Stimulated activated CD4-positive, alpha-beta T cell treated with anti-CD3 and anti-CD28 coated beads, Interleukin-1b, Interleukin-23, amount 100 ng/mL, for 24 hours (primary cell): ENCODE measurements at places on chromosomes 2 and 18.

- no peak for DNase-seq
These were observed 327.3 kb downstream of the XIRP2 start for GRCh38 chr2:167215595-167215994.

DNA sequence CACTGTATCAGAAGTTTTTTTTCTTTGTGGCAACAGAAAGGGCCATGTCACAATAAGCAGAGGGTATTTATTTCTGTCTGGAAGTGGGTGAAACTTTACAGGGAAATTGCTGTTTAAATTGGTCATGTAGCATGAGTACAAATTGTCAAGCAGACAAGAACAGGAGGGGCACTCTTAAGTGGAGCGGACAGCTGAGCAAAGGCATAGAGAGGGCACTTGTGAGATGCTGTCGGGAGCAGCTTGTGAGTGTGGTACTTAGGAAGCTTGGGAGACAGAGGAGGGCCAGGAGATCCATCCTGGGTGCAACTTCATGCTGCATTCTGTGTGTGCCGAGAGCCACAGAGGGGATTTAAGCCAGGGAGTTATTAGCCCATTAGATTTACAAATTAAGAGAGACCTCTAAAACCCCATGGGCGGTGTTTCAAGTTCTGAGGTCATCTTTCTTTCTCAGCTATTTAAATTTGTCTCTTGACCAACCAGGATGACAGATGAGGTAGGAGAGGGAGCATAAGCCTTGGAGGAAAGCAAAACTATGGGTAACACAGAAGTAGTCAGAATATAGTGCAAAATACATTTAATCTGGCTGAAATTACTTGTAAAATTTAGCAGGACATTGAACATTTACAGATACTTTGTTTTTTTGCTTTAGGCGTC lies 30.4 kb downstream of the INPP4A start:
- DNase-seq, result no peak

DNA sequence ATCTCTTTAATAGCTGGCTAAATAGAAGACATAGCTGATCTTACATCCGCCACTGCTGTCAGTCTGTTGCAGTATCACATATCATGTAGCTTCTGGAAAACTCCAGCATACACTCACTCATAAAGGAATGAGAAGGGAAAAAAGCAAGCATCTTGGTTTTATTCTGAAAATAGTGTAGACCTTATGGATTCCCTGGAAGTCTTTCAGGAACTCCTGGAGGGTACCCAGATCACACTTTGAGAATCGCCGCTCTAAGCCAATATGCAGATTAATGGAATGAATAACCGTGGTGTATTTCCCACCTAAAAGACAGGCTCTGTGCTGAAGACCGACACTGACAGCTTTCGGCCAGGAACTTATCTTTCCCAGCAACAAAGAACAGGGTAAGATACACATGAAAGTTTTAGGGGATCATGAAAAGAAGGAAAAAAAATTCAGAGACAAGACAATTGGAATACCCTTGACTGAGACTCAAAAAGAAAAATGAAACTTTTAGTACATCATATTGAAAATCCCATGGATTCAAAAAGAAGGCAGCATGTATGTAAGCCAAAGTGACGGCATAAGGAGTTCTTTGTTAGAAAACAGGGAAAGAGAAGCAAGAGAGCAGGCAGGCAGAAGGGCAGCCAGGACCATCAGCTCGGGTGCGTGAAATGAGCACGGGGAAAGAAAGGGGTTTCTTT lies 56.4 kb upstream of the SEC11C start:
- no peak for DNase-seq

DNA sequence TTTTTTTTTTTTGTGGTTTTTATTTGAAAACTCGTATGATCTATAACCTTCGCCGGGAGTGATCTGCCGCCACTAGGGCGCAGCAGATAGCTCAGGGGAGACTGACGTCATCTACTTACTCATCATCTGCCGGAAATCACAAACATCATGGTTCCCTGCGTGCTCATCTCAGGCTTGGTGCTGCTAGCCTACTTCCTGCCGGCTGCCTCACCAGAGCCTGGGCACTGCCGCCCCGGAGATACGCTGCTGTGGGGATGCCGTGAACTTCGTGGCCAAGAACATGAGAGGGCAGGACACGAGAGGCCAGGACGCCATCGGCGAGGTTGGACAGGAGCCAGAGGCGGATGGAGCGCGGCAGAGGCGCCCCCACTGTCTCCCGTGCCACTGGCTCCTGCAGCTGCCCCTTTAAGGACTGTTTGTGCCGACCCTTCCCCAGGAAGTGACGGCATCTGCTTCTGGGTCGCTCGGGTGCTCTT lies 68.8 kb downstream of the DOK6 start:
- peak; percentile 2 for DNase-seq

- no peak for DNase-seq
These were observed 866.5 kb upstream of the VRK2 start for GRCh38 chr2:57180042-57180567.

GRCh38 chr2:9142551-9143263 lies 63.9 kb upstream of the ASAP2 start:
- DNase-seq, result peak; percentile 88

GRCh38 chr2:133072837-133073694 lies 403.1 kb upstream of the LYPD1 start:
- DNase-seq, result no peak

DNA sequence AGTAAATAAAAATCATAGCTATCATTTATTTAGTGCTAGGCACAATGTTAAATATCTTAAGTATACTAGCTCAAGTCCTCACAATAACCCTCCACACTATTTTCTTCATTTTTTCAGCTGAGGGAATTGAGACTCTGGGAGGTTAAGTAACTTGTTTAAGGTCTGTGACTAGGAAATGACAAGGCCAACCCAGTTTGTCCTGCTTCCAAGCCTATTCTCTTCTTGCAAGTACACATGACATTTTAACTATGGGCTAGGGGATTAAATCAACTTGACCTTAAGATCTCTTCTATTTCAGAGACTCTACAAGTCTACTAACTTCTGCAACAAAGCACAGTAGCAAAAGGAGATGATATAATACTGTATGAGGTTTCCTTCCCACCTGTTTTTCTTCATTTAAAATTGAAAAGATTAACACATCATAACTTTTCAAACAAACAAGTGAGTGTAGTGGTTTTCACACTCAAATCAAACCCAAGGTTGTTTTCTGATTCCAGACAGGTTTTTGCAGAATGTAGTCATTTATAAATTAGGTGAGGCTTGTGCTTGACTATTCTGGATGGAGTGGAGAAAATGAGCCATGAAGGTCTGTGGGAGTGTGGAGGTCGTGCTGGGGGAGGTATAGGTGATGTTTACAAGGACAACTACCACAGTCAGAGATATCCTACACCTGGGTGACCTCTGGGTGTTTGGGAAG lies 57.0 kb downstream of the CD28 start:
- no peak for DNase-seq

GRCh38 chr18:27950648-27951228 lies 226.2 kb downstream of the CDH2 start:
- DNase-seq, result no peak

- DNase-seq, result peak; percentile 43
These were observed 2.7 kb downstream of the GPC1 start for GRCh38 chr2:240437861-240438809.

DNA sequence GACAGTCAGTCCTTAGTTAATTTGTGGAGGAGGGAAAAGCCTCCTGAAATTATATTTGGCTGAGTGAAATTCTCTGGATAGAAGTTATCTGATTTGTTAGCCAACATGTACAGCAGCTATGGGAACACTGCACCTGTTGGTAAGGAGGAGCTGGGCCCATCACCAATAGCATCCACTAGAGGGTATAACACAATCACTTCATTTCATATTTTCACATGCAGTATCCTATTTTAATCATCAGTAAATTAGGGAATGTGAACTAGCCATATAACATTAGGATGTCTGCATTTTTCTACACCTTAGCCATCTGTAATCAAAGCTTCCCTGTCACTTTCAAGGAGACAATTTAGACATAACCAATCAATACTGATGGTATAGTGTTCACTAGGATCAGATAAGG lies 818.4 kb upstream of the CDH2 start:
- DNase-seq, result no peak
